ENCODE measurements at places on chromosomes 1 and 21.
A peak's percentile ranks its signal among the peaks of the same experiment; 100 is the strongest.

GRCh38 chr1:22628698-22629444, 7.6 kb upstream of the C1QA start:
- no peak for DNase-seq

DNA sequence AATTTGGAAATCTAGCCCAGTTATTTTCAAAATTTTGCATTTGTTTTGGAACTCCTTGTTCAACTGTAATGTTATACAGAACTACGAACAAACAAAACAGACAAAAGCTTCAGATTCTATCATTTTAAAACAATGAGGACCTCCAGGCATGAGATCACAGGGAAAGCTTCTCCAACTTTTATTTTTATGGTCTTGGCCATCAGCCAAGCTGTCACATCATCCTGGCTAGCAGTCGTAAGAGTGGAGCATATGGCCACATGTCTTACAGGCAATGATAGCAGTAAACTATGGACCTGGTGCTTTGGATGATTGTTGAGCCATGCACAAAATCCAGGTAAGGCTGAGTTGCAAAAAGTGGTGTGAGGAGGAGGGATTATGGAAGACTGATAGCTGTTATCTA, 299.6 kb downstream of the LMX1A start:
- no peak for DNase-seq

DNA sequence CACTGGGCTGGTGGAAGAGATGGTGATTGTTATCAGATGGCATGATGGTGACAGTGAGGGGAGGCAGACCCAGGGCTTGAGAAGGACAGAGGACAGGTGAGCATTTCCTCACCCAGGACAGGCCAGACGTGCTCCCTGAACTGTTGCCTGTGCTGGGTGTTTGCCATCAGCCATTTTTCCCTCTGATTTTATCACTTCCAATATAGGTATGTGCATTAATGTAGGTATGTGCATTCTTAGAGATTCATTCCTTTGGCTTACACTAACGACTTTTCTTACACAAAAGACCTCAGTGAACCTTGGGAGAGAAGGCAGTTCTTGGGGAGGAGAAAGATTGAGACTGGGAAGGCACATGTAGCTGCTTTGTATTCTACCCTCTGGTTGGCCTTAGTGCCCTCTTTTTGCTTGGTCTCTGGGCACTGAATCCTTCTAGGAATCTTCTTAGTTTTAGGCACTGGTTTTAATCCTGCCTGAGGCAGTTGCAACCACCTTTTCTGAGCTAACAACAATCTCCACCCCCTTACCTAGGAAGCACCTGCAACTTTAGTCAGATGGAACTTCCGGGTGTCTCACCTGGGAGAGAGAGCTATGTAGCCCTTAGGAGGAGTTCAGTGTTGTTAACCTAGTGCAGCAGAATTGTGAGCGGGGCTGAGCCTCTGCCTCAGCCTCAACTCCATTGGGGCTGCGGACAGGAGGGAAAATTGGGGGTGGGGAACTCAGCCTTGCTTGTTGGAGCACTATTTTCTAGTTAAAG, 30.9 kb downstream of the C1orf116 start:
- DNase-seq, result no peak

- DNase-seq, result peak; percentile 67
Measured at GRCh38 chr21:36113647-36114428, 21.0 kb upstream of the CBR3 start.

DNA sequence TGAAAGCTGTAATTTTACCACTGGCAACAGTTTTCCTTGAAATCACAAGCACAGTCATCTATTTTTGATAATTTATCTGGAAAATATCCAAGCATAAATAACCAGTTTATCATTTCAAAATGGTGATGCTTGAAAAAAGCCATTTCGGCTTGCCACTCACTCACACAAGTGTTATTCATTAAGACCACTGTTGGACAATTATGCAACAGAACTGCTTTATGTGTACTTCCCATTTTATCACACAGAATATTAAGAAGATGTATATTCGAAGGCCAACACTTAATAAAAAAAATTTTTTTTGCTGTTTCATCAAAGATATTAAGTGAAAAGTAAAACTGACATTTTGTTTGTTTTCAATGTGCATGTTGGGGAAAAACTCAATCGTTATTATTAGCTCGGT, 62.3 kb downstream of the EIF4G3 start:
- DNase-seq, result no peak

DNA sequence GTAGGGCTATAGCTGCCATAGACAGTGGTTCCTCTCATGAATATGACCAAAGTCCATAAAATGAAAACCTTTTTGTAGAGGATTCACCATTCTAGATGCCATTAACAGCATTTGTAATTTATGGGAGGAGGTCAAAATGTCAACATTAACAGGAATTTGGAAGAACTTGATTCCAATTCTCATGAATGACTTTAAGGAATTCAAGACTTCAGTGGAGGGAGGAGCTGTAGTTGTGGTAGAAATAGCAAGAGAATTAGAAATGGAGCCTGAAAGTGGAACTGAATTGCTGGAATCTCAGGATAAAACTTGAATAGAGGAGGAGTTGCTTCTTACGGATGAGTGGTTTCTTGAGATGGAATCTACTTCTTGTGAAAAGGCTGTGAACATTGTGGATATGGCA, 65.4 kb upstream of the ESRRG start:
- no peak for DNase-seq

- DNase-seq, result no peak
Measured at GRCh38 chr1:14852291-14852690, 253.8 kb downstream of the KAZN start.

DNA sequence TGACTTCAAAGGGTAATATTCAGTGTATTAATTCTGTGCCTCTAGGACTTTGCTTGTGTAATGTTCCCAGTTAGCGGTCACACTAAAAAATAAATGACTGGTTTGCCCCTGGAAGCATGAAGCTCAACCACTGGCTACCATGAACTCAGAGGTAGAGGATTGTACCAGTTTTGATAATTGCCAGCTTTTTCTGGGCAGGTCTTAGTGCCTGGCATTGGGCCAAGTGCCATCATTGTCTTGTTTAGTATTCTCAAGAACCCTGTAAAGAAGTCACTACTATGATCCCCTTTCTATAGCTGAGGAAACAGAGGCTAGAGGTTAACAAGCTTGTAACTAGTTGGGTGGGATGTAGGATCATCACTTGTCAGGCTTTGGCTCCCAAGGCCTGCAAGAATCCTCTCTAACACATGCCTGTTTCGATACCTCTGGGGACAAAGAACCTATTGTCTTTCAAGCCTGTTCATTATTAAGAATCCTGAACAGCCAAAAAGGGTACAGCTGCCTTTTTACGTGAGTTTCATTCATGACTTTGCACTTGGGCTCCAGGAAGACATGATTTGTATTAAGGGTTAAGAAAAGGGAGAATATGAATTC, 121.9 kb upstream of the JUN start:
- DNase-seq, result no peak

- DNase-seq, result no peak
Measured at GRCh38 chr1:84985365-84985764, 11.5 kb downstream of the MCOLN2 start.

DNA sequence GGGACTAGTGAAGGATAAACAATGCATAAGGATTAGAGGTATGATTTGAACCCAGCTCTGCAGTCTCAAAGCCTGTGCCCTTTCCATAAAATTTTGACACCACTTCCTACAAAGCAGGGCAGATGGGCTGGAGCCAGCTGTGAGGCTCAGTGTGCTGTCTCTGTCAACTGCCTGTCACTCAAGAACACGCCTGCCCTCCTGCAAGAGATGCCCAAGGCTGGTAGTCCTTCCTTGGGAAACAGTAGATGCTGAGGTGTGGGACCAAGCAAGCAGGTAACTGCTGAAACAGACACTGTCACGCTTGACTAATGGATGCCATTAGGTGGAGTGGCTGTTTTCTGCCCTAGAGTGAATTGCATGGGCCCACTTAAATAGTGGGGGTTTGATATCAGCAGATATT, 402.0 kb downstream of the PTPRU start:
- DNase-seq, result no peak

GRCh38 chr1:110477967-110478640, 27.2 kb downstream of the PROK1 start:
- no peak for DNase-seq

- no peak for DNase-seq
Measured at GRCh38 chr1:9591669-9592509, 3.2 kb downstream of the TMEM201 start.

- no peak for DNase-seq
Measured at GRCh38 chr1:183996396-183996795, 41.1 kb downstream of the COLGALT2 start.

GRCh38 chr1:214251354-214251753, 29.6 kb upstream of the SMYD2 start:
- DNase-seq, result no peak

DNA sequence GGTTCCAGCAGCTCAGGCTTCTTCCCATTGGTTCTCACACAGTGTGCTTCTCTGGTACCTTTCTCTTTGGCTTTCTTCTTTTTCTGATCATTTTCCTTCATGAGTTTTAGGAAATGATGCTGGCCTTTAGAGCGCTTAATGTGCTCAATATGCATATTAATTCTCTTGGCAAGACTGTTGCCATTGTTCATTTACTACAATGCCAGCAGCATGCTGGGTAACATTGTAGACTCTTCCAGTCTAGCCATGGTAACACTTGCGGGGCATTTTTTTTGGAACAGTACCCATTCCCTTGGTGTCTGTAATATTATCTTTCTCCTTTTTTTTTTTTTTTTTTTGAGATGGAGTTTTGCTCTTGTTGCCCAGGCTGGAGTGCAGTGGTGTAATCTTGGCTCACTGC, 21.7 kb downstream of the UBE4B start:
- DNase-seq, result no peak

DNA sequence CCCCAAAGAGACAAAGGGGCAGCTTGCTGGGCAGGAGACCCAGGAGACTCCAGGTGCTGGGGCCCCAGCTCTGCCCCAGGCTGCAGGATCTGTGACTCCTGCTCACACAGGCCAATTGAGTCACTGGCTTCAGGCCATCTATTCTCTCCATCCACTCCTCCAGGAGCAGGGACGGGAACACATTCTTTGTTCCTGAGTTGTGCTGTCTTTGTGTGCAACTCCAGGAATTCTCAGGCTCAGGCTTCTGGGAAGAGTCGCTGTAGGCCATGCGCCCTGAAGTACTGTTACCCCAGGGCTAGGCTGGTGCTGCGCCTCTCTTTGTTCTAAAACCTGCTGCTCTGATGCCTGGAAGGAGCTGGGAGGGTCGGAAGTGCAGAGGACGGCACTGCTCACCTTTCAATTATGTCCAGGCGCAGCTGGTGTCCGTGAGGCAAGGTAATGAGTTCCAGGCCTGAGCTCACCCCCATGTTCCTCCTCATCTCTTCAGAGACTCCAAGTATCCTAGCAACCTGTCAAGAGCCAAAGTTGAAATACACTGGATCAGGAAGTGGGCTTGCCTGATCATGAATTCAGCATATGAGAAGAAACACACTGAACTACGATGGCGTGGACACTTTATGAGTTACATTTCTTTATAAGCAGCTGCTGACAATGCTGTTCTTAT, 105.9 kb downstream of the BCAR3 start:
- DNase-seq, result no peak

GRCh38 chr1:203813581-203814341, 18.3 kb downstream of the ZBED6 start:
- no peak for DNase-seq

GRCh38 chr1:118842452-118843201, 145.5 kb downstream of the TBX15 start:
- DNase-seq, result no peak

- DNase-seq, result peak; percentile 54
Measured at GRCh38 chr1:193058529-193059281, 455 bp downstream of the UCHL5 start.

GRCh38 chr21:40660461-40660860, 186.5 kb downstream of the DSCAM start:
- DNase-seq, result no peak

DNA sequence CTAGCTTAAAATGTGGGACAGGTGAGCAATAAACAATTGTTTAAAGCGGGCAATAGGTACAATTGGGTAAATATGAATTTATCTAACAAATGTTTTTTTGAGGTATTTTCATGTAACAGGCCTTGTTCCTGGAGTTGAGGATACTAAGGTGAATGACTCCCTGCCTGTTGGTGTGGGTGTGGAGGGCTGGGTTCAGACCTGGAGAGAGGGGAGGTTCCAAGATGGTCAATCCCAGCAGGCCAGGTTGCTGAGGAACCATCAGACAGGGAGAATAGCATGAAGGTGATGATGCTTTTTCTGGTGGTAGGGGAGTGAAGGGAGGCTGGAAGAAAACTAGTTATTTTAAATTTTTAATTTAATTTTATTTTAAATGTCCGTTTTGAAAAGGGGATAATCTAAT, 46.3 kb downstream of the CDC14A start:
- DNase-seq, result no peak

DNA sequence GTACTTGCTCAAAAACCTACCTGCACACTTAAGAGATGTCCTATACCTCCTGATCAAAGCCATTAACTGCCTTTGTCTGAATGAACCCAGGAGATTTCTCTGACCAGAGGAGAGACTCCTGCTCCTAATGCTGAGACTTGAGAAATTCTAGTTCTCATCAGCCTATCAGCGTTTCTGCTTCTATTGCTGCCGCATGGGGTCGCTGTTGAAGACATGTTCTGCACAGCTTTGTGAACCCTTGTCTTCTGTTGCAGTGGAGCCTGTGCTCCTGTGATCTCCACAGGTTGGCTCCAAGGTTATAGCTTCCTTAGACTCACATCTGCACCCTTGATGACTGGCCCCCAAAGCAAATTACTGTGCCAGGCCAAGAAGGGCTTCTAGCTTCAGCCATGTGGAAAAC, 40.2 kb downstream of the EDN2 start:
- DNase-seq, result no peak

DNA sequence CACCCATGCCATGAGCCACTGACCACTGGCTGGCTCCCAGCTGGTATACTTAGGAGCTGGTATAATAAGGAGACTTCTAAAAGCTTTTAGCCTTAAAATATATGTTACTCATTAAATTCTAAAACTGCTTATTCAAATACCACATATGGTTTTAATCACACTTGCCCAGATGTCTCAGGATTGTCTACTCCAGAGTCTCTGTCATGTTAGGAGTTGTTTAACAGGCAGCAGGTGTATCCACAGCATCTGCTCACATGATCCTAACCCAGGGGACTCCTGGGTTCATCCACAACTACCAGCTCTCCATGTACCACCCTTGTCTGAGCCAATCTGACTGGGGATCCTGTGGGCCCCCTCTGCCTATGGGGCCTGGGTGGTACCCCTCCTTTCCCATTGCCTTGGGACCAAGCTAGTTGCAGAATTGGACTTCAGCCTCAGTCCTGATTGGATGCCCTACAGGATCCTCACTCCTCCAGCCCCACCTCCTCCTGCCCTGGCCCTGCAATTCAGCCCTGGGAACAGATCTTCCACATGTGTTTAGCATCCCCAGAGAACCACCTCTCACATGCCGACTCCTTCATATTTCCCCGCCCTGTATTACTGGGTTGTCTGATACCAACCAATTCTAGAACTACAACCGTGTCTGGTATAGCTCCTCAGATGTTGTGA, 61.3 kb downstream of the BCAR3 start:
- no peak for DNase-seq

GRCh38 chr1:50967416-50968157, 2.5 kb upstream of the CDKN2C start:
- no peak for DNase-seq
